Activated CD8-positive, alpha-beta memory T cell treated with anti-CD3 and anti-CD28 coated beads, Interleukin-2, amount 10 ng/mL, durations not matched to agents 7 days and 5 days (primary cell): ENCODE measurements at places on chromosomes 5 and 9. TPM values are rescaled to one million over a fixed set of nuclear protein-coding genes. Genes with fewer than 3 reads are reported as not detected.

Gene ELAVL2
- not detected for total RNA-seq

DNA sequence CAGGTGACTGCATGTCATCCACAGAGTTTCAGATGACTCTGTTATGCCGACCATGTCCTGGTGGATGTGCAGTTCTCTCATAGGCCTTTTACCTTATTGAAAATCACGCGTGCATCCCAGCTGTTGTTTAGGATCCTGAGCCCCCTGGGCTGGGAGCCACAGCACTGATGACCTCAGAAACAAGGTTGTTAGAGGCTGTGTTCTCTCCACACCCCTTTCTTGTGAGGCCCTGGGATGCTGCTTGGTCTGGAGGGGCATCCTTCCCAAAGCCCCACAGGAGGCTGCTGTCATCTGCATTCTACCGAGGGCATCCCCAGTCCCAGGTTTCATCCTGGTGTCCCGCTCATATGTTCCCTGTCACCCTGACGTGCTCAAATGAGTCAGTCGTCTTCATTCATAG, 76.5 kb upstream of the IRX4 start:
- no peak for DNase-seq

Gene WDR31
- total RNA-seq, result 1.1 TPM

- no peak for DNase-seq
Observed at GRCh38 chr5:120140501-120140900, 323.6 kb upstream of the PRR16 start.

GRCh38 chr9:136995772-136996311, 526 bp downstream of the CLIC3 start:
- no peak for DNase-seq

- no peak for DNase-seq
Observed at GRCh38 chr5:36631154-36631553, 24.7 kb downstream of the SLC1A3 start.

DNA sequence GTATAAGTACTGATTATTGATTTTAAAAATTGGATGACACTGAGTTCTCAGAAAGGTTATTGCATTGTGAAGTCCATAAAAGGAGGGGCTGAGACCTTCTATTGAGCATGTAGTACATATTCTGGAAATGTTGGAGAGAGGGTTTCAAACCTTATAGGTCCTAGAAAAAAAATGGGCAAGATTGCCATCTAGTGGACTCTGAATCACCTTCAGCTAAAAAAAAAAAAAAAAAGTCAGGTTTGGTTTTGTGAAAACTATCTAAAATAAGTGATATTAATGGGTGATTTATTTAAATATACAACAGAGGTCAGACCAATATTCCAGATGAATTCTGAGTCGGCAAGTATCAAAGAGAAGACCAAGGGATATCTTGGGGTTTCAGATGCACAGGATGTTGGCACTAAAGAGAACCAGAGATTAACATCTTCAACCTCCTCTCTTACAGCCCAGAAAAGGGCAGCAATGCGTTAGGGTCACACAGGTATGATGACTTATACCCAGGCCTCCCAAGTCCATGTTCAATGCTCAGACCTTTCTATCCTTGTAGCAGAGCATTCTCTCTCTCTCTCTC, 109.8 kb upstream of the NMUR2 start:
- DNase-seq, result no peak

Gene FCN2
- total RNA-seq, result not detected

DNA sequence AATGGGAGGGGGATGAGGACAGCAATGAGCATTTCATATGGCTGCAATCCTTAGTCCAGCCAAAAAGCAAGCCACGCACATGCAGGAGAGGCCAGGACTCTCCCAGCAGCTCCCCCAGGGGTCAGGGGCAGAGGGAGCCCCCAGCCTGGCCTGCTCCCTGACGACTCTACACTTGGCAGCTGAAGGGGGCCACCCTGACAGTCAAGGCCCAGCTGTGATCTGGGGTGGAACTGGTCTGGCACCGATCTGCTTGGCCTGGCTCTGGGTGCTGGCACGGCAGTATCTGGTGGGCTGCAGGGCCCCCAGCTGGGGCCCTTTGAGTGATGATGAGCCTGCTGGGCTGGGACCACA, 118.1 kb downstream of the ADAMTS2 start:
- no peak for DNase-seq

DNA sequence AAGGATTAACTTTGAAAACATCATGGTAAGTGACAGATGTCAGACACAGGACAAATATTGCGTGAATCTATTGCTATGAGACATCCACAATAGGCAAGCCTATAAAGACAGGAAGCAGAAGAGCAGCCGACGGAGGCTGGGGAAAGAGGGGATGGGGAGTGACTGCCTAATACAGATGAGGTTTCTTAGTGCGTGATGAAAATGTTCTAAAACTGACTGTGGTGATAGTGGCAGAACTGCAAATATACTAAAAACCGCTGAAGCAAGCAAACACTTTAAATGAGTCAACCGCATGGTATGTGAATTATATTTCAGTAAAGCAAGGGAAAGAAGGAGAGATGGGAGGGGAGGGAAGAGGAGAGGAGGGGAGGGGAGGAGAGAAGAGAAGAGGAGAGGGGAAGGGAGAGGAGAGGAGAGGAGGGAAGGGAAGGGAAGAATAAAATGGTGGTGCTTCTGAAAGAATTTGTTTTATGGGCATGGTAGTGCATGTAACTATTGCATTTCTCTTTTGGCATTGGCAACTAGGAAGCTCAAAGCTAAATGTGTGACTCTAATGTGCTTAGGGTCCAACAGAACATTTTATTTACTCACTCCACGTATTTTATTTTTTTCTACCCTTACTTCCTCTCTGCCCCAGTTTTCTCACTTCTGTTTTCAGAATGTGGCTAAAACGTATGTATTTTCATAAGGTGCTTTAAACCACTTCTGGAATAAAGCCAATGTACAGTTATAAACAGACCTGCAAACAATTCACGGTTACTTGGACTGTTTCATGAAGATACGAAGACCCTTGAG, 21.3 kb downstream of the AKNA start:
- peak; percentile 72 for DNase-seq

GRCh38 chr9:134325096-134325812, 1.0 kb upstream of the RXRA start:
- DNase-seq, result no peak

Gene SLC34A1
- 0.19 TPM for total RNA-seq

GRCh38 chr5:93090698-93091097, 490.3 kb downstream of the NR2F1-AS1 start:
- no peak for DNase-seq

Gene TLX3
- total RNA-seq, result not detected

Gene FGF18
- total RNA-seq, result not detected

DNA sequence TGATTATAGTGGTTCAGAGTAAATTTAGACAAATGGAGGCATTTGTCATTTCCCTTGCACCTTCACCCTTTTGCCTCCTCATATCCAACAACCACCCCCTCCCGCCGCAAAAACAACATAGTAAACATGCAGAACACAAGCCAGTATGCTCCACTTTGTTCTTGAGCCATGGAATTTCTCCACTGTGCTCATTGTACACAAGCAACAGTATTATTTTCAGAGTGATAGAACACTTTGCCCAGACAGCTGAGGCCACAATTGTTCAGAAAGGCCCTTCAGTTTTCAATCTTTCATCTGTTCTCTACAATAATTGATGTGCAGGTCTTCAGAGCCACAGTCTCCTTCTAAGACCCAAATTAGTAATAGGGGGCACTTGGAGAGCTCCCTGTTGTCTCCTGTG, 272.8 kb upstream of the SLC30A5 start:
- no peak for DNase-seq

DNA sequence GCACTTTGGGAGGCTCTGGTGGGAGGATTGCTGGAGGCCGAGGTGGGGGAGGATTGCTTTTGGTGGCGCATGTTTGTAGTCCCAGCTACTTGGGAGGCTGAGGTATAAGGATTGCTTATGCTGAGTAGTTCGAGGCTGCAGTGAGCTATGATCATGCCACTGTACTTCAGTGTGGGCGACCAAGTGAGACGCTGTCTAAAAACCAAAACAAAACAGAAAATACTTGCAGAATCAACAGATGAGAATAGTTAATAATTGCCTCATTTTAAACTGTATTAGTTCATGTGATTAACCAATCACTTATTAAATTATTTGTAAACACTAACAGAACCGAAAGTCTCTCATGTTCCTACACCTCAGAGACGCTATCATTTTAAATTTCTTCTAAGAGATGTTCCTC, 118.1 kb downstream of the CCDC171 start:
- DNase-seq, result no peak

GRCh38 chr9:114282926-114283325, 40.0 kb upstream of the ORM1 start:
- DNase-seq, result peak; percentile 66

DNA sequence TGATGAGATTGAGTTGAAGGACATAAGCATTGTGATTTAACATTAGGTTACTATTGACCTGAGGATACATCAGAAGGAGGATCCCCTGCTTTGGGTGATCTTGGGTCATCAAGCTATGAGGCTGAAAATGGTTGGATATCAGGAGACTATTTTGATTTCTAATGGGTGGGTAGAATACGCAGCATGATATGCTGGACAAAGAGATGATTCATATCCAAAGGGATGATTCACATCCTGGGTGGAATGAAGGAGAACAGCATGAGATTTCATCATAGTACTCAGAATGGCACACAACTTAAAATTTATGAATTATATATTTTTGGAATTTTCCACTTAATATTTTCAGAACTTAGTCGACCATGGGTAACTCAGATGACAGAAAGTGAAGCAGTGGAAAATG, 1759.5 kb upstream of the C9orf72 start:
- no peak for DNase-seq

Gene ALDH1A1
- not detected for total RNA-seq

DNA sequence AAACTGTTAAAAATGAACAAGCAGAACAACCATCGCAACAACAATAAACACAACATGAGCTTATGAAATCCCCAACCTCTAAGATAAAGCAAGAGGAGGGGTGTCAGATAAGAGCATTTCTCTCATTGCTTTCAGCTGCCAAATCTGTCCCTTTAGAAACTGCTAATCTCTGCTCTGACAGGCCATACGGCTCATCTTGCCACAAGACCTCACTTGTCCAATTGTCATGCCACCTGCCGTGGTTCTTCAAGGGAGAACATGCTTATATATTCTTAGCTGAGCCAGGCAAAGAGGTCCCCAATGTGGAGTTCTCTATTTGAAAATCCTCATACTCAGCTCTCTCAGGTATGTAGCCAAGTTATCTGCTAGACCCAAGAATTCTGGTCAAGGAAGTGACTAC, 405.0 kb upstream of the TNC start:
- no peak for DNase-seq

Gene CFAP157
- total RNA-seq, result not detected

DNA sequence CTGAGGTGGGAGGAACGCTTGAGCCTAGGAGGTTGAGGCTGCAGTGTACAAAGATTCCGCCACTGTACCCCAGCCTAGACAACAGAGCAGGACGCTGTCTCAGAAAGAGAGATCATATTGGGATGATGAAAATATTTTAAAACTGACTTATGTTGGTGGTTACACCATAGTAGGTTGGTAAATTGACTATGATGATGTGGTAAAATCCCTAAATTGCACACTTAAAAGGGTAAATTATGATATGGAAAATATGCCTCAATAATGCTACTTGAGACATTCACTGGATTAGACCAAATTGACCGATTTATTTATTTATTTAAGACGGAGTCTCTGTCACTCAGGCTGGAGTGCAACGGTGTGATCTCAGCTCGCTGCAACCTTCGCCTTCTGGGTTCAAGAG, 21.9 kb upstream of the TOR1B start:
- DNase-seq, result no peak

- peak; percentile 96 for DNase-seq
Observed at GRCh38 chr9:35829084-35829763, at the start of gene TMEM8B. TSS of gene TMEM8B (plus strand) at chr9:35829228. CDS start at chr9:35829448, 220 bp downstream.

DNA sequence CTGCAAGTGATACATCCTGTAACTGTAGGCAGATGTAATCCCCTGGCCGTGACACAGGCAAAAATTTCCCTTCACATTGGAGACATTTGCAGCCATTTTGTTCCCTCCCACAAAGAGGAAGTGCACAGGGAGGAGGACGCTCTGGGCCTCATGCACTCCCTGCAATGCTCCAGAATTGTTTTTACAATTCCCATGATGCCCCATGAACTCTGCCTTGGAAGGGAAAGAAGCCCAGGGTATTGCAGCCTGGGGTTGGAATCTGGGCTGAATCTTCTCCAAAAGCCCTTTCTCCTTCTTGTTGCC, 491.7 kb downstream of the CCDC171 start:
- DNase-seq, result no peak

Gene NUTM2F
- not detected for total RNA-seq

GRCh38 chr5:57320582-57320981, 146.7 kb downstream of the GPBP1 start:
- no peak for DNase-seq

- DNase-seq, result no peak
Observed at GRCh38 chr9:121966706-121967105, 126.4 kb downstream of the TTLL11 start.

Gene PTPRD
- not detected for total RNA-seq

- DNase-seq, result no peak
Observed at GRCh38 chr5:6734243-6734700, 21.0 kb downstream of the TENT4A start.

DNA sequence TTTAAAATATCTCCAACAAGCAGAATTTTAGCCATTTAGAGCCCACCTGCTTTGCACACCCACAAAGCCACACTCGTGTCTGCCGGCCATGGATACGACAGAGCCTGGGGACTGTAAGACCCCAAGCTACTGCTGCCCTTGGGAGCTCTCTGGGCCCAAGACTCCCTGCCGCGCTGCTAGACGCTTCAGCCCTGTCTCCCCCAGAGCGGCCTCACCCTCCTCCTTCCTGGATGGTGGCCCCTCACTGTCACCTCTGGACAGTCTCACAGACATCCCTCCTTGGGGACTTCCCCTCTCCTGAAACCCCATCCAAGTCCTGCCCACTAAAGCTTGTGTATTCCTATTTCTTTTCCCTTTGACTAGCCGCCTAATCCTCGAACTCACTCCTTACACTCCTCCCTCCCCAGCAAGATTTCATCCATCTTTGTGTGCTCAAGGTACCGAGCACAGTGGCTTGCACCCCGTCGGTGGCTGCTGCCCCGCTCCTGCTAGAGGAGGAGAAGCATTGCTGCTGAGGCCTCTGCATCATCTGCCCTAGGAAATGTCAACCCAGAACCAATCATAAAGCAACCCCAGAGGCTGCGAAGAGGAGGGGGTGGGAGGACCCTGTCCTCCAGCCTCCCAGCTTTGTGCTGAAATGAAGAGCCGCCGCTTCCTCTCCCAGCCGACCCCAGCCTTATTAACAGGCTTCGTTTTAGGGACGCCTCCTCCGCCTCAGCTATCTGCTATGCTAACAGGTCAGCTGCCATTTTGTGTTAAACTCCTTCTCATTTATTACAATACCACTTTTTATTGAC, 71.2 kb downstream of the CFAP77 start:
- DNase-seq, result no peak

Gene MTAP
- 63.7 TPM for total RNA-seq

DNA sequence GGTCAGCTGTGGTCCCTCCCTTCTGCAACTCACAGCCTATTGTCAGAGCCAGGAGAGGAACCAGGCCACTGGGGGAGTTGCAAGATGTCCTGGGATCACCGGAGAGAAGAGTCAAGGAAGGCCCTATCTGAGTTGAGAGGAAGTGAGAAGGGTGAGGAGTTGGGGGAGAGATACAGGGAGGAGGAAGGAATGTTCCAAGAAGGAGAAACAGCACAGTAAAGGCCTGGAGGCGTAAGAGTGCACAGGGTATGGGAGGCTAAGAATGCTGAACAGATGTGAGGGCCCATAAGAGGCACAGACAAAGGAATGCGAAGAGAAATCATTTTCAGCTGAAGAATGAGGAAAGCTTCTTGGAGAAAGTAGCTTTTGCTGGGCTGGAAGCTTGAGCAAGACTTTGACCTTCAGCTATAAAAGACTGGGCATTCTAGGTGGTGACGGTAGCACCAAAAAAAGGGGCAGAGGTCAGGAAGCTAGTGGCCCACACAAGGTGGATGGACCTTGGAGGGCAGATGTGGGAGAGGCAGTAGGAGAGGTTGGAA, 21.6 kb upstream of the CSF1R start:
- DNase-seq, result no peak

- no peak for DNase-seq
Observed at GRCh38 chr5:127549551-127549950, 32.1 kb downstream of the PRRC1 start.
